ENCODE measurements at places on chromosomes 1 and 21. TPM values are rescaled to one million over a fixed set of nuclear protein-coding genes. Genes with fewer than 3 reads are reported as not detected.

The SLAMF6 gene
- not detected for total RNA-seq

The C1orf21 gene
- total RNA-seq, result 36.4 TPM

The MRAP gene
- not detected for total RNA-seq

The RIPPLY3 gene
- total RNA-seq, result 1.7 TPM

The TNFRSF1B gene
- 0.68 TPM for total RNA-seq

The GDAP2 gene
- 27.6 TPM for total RNA-seq

The NFASC gene
- 5.0 TPM for total RNA-seq

The PTAFR gene
- 1.8 TPM for total RNA-seq

The FCGR3B gene
- total RNA-seq, result not detected

The ARTN gene
- 10.6 TPM for total RNA-seq

The GIPC2 gene
- total RNA-seq, result 0.90 TPM

The TNFAIP8L2 gene
- not detected for total RNA-seq

The AMPD1 gene
- total RNA-seq, result not detected

The RIIAD1 gene
- 1.4 TPM for total RNA-seq

The TAS1R1 gene
- not detected for total RNA-seq

The IRF6 gene
- 7.1 TPM for total RNA-seq

The VAV3 gene
- total RNA-seq, result 5.1 TPM

The TDRD10 gene
- 0.31 TPM for total RNA-seq

The GPR52 gene
- 0.33 TPM for total RNA-seq

Data from H9 (cell line).